ENCODE measurements at places on chromosomes 13 and 19.

- DNase-seq: no peak
These were observed 354.0 kb downstream of the SPRY2 start for GRCh38 chr13:79986890-79987289.

- no peak for DNase-seq
These were observed 22.5 kb downstream of the DOT1L start for GRCh38 chr19:2186071-2186846.

DNA sequence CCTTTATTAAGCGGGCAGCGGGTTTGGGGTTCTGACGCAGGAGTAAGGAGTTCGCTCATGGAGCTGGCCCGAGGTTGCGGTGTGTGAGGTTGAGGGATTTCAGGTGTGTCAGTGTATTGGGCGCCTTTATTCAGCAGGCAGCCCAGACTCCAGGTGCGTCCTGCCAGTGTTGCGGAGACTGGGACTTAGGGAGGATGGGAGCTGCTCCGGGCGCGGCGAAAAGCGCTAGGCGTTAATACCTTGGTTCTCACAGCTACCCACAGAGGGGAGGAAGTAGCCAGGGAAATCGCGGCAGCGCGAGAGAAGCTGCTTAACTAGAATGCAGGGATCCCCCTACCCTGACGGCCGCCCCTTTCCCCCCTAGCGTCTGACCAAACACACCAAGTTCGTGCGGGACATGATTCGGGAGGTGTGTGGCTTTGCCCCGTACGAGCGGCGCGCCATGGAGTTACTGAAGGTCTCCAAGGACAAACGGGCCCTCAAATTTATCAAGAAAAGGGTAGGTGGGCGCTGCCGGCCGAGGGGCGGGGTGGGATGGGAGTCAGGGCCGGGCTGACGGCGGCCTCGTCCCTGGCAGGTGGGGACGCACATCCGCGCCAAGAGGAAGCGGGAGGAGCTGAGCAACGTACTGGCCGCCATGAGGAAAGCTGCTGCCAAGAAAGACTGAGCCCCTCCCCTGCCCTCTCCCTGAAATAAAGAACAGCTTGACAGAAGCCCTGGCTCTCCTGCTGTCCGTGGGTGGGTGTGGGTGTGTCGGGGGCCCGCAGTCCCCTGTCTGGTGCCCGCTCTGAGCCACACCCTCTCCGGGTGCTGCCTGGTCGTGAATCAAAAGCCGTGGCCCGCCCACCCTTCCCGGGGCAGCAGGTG is 1.1 kb downstream of the RPL36 start:
- no peak for DNase-seq

DNA sequence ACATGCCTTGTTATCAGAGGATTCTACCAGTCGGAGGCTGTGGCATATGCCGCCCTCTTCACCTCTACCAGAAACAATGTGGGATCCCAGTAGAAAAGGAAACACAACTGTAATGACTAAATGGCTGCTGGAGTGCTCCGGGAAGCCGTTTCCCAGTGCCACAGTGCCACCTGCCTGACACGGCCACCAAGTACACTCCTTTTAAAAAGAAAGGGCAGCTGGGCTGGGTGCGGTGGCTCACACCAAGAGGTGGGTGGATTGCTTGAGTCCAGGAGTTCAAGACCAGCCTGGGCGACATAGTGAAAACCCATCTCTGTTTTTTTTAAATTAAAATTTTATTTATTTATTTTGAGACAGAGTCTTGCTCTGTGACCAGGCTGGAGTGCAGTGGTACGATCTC is 67.3 kb downstream of the TRPM4 start:
- no peak for DNase-seq

DNA sequence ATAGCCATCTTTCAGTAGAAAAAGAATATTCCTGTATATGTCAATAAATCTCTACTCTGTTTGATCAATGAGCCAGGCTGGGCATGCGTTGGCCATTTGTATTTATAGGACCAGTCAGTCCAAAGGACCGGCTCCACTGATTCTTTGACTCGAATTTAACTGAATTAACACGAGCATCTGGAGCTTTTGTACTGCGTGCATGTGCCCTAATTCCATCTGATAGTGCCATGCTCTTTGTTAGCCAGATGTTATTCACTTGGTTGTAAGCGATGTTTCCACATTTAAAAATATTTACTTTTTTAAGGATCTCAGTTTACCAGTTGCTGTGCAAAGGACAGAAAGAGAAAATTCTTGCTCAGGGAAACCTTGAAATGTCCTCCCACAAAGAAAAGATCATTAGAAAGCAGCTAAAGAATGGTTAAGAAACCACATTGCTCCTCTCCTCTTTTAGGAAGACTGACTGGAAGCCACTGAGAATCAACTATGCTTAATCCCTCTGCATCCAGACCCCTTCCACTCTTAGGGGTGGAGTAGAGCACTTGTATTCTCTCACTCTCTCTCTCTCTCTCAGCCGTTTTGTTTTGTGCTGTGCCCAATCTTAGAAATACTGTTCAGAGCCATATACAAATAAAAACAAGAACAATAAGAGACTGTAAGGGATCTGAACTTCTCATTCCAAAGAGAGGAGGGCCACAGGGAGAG is 165.8 kb downstream of the DCLK1 start:
- DNase-seq: no peak

DNA sequence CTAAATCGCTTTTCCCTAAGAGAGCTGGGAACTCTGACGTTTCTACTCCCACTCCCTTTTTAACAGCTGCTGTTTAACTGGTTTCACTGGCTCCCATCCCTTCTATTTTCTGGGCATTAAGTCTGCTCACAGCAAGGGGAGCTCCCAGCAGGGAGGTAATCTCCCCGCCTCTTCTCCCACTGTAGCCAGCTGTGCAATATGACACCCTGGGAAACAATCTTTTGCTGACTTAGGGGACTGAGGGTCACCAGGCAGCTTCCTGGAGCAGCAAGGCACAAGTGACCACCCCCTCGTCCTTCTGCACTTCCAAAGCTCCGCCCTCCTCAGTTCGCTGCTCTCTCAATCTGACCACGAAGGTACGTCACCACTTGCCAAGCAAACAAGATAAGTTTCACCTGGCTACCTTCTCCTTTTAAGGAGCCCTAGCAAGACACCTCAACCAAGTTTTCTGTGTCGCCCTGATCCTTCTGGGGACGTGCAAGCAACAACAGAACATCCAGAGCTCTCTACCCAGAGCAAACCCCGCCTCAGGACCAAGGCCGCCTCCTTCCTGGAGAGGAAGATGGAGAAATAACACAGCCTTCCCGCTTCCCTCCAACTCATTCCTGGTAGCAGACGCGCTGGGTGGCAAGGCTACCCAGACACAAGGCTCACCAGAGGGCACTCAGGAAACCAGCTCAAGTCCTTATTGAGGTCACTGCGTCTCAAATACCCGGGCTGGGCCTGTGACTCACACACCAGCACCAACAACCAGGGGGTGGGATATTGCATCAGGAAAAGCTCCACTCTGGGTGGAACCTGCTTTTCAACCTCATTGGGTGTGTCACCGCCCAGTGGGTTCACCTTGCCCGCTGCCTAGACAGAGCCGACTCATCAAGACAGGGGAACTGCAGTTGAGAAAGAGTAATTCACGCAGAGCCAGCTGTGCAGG is 92.4 kb downstream of the STK24 start:
- peak; percentile 77 for DNase-seq

GRCh38 chr19:30391052-30391451 is 18.9 kb downstream of the ZNF536 start:
- DNase-seq: no peak

- no peak for DNase-seq
These were observed 174.6 kb downstream of the SPRY2 start for GRCh38 chr13:80166352-80166751.

GRCh38 chr13:67877031-67877430 is 646.9 kb upstream of the PCDH9 start:
- DNase-seq: no peak

DNA sequence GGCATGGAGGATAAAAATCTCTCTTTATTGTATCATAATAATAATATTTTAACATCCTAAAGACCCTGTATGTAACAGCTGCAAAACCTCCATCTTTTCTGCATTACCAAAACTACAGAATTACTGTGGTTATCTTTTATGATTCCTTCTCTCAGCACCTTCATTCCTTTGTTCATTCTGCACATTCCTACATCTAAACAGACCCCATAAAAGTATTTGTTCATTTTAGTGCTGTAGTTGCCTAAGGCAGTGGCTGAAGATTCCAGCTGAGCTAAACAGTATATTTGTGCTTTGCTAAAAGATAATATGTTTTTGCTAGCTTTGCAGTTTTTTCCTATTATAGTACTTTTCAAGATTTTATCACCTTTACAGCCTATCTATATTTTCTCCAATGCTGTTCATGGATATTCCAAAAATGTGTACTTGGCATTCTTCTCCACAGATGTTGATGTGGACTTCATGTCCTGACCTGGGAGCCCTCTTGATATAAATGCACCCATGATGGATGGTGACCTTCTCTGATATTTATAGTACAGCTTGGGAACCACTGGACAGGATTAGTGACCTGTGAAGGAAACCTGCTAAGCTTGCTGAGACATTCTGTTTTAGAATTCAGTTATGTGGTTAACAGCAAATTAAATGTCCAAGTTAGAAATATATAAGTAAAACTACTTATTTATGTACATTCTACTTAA is 2832.9 kb upstream of the PCDH20 start:
- no peak for DNase-seq

DNA sequence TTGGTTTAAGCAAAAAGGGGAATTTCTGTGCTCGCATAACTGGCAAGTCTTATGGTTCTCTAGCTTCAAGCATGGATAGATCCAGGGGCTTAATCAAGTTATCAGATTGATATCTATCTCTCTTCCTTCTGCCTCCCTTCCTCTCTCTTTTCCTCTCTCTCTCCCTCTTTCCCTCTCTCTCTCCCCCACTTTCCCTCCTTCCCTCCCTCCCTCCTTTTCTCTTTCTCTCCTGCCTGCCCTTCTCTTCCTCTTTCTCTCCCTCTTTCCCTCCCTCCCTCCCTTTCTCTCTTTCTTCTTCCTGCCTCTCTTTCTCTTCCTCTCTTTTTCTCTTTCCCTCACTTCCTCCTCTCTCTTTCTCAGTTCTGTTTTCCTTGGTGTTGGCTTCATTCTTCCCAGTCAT is 195.8 kb downstream of the HS6ST3 start:
- DNase-seq: no peak

DNA sequence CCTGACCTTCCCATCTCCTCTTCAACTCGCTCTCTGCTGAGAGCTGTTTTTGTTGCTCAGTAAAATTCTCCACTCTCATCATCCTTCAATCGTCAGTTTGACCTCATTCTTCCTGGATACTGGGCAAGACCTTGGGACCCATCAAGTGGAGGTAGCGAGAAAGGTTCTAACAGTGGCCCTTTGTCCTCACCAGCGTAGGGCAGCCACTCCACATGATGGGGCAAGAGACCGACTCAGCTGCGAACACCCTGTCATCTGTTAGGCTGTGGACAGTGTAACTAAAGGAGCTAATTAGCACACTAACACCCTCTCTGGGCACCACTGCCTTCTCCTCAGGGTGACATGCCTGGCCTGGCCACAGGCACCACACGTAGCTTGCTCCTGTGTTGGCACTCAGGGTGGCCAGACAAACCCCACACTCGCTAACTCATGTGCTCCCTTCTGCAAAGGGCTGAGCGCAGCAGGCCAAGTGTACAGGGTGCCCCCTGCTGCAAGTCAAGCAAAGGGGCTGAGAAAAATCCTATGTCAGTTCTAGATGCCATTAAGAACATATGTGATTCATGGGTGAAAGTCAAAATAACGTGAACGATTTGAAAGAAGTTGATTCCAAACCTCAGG is 1216.0 kb downstream of the SLITRK5 start:
- no peak for DNase-seq

- no peak for DNase-seq
These were observed 7.5 kb downstream of the PLA2G4C start for GRCh38 chr19:48102870-48103751.

GRCh38 chr13:106417467-106418110 is 117.9 kb downstream of the EFNB2 start:
- no peak for DNase-seq

GRCh38 chr13:23610966-23611491 is 40.8 kb downstream of the TNFRSF19 start:
- no peak for DNase-seq

DNA sequence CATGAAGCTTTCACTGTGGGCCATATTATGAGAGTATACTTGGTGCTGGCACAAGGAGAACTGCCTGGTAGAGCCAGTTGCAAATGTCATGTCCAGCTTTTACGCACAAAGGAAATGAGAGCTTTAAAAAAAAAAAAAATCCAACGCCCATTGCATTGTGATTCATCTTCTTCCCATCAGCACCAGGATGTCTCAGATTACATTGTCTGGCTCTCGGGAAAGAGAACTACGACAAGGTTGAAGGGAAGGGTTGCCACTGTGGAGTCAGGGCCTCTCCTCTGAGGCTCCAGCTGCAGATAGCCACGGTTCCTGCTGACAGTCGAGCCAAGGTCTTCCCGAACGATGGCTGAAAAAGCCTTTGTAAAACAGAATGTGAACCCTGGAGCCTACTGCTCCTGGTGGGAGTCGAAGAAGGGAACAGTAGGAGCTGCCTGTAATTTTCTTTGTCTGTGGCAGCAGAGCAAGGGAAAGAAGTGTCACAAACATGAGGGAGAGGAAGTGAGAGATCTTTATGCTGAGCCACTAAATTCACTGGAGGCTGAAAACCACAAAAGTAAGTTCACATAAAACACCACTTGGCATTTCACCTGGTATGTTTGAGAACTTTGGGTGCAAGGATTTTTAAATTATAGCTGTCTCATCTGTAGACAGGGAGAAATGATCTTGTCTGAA is 704.7 kb downstream of the DIAPH3 start:
- no peak for DNase-seq

DNA sequence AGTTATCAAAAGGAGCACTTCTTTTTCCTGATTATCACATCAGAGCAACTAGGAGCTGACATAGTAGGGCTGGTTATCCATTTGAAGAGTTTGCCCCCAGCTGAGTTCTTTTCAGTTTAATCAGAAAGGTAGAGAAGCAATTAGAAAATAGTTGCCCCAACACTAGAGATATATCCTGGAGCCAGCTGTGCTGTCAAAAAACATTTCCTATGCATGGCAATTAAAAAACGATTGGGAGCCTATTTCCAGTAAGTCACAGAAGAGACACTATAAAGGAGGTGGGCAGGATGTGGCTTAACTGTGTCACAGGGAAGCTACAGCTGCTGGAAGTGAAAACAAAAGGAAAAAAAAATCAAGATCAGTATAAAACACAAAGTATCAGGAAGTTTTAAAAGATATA is 155.7 kb upstream of the SLITRK1 start:
- no peak for DNase-seq

DNA sequence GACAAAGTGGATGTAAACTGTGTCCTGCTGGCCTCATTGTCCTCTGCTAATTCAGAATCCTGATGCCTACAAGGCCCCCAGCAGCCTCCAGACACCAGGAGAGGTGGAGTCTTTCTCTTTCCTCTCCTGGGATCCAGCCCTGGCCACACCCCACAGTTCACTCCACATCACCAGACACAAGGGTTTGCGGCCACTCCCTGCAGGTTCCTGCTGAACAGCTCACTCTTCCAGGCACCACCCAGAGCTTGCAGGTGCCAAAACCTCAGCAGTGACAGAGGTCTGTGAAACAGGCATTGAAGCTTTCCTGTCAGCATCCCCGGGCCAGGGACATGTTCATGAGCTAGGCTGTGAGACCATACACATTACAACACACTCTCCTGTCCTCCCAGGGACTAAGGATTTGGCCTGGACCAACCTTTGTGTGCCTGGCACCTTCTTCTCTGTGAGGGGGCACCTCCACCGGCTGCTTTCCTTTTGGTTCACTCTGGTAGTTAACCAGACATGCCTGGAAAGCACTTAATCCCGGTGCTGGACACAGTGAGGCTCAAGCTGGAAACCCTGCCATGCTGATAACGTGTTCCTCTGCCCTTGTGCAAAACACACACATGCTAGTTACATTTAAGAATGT is 11.1 kb upstream of the ATP12A start:
- no peak for DNase-seq
